GM23338 (cell line): ENCODE measurements at places on chromosomes 12 and 14. TPM values are rescaled to one million over a fixed set of nuclear protein-coding genes. Genes with fewer than 3 reads are reported as not detected.

KRT83 gene
- polyA plus RNA-seq: not detected in 2 replicates

IFI27 gene
- polyA plus RNA-seq: 1.2 and 1.6 TPM in 2 replicates

C14orf132 gene
- 12.7 and 13.8 TPM in 2 replicates for polyA plus RNA-seq

BCL2L14 gene
- 1.2 and 2.1 TPM in 2 replicates for polyA plus RNA-seq

LRP1-AS gene
- 0.86 TPM in 1 of 2 replicates, not detected in the other for polyA plus RNA-seq

TAS2R42 gene
- not detected in 2 replicates for polyA plus RNA-seq

SOAT2 gene
- polyA plus RNA-seq: not detected in 2 replicates

CHPT1 gene
- polyA plus RNA-seq: 22.2 and 24.1 TPM in 2 replicates

ATXN7L3B gene
- 14.0 and 14.6 TPM in 2 replicates for polyA plus RNA-seq

HOXC9 gene
- polyA plus RNA-seq: not detected in 2 replicates

TAS2R13 gene
- not detected in 2 replicates for polyA plus RNA-seq

IL31 gene
- not detected in 2 replicates for polyA plus RNA-seq

WIF1 gene
- polyA plus RNA-seq: 4.2 and 4.9 TPM in 2 replicates

TSPAN19 gene
- polyA plus RNA-seq: 0.44 and 0.45 TPM in 2 replicates

LMNTD1 gene
- not detected in 2 replicates for polyA plus RNA-seq

RHEBL1 gene
- polyA plus RNA-seq: 9.4 and 10.7 TPM in 2 replicates

VASH1 gene
- 0.78 and 1.4 TPM in 2 replicates for polyA plus RNA-seq

KRT80 gene
- polyA plus RNA-seq: not detected in 2 replicates

B3GNT4 gene
- polyA plus RNA-seq: 1.8 and 2.4 TPM in 2 replicates

AQP5 gene
- 1.1 and 1.3 TPM in 2 replicates for polyA plus RNA-seq

KIF21A gene
- 25.6 and 32.0 TPM in 2 replicates for polyA plus RNA-seq

CLEC1B gene
- not detected in 2 replicates for polyA plus RNA-seq

AQP6 gene
- 0.08 TPM in 1 of 2 replicates, not detected in the other for polyA plus RNA-seq

PCED1B gene
- polyA plus RNA-seq: 4.6 and 6.6 TPM in 2 replicates

TWF1 gene
- polyA plus RNA-seq: 29.8 and 31.3 TPM in 2 replicates

PZP gene
- polyA plus RNA-seq: 0.33 and 0.92 TPM in 2 replicates

CCDC177 gene
- 0.18 and 0.38 TPM in 2 replicates for polyA plus RNA-seq

STAB2 gene
- not detected in 2 replicates for polyA plus RNA-seq

KRT8 gene
- 322 and 338 TPM in 2 replicates for polyA plus RNA-seq

MIP gene
- 0.29 and 0.47 TPM in 2 replicates for polyA plus RNA-seq

ERBB3 gene
- 21.0 and 23.3 TPM in 2 replicates for polyA plus RNA-seq

BBOF1 gene
- polyA plus RNA-seq: 0.40 and 0.53 TPM in 2 replicates
